HEK293T (cell line): ENCODE measurements at places on chromosomes 4 and X.

DNA sequence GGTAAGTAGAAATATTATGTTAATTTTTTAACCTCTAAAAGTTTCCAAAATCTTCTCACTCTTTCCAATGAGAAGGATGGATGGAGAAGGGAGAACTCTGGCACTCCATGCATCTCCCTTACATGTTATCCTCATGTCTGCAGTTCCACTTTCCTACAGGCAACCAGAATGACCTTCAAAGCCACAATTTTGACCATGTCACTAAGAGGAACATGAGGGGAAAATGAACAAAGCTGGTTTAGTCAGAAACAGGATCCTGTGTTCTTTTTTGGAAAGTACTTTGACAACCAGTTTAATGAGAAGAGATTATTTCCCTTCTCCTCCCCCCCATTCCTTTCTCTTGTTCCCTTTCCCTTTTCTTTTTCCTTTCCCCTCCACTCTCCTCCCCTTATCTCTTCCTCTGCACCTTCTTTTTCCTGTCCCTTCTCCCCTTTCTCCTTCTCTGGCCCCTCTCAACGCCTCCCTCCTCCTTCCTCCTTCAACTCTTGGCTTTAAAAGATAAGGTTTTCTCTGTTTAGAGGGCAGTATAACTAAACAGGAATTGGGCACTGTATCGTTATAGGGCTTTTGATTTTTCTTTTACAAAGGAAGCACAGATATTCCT is 42.5 kb downstream of the DTHD1 start:
- no peak for DNase-seq

GRCh38 chrX:3962511-3963311 is 249.3 kb upstream of the PRKX start:
- peak; percentile 7 for DNase-seq

DNA sequence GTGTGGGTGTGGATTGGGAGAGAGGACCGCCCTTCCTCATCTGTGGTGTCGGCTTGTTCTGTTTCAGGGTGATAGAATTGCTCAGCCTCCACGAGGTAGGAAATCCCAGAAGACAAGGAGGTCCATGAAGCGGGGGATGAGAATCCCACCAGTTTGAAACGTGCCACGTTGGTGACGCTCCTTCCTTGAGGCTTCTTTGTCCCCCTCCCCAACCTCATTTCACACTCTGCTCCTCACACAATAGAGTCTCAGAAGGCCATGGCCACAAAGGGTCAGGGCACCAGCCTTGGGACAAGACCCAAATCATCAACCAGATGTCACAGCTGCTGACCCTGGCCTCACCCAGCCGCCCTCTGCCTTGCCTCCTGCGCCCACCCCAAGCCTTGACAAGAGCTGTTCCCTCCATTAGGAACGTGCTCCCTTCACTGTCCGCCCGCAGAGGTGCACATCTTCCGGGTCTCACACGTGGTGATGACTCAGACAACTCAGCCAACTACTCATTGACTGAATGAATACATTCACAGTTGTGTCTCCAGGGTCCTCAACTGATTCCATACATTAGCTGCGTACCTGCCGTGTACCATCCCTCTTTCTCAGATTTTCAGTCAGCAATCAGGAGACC is 18.3 kb downstream of the BLOC1S4 start:
- no peak for DNase-seq

DNA sequence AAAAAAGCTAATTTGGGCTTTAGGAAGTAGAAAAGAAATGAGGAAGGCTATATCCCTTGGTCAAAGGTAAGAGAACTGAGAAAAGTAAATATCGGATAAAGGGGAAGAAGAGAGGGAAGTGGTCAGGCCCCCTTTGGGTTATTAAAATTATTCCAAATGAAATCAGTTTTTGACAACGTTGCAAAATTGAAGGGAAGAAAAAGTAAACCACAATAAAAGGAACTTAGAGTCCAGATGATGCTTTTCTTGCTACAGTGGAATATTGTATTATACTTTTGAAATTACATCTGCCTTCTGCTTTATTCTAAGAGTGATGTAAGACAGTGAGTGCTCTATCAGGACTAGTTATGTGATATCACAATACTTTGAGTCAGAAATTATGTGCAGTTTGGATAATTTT is 59.4 kb upstream of the RBPJ start:
- no peak for DNase-seq

- no peak for DNase-seq
Measured at GRCh38 chr4:26447378-26447777, 42.9 kb downstream of the CCKAR start.
